ENCODE measurements at places on chromosomes 2 and 18. TPM values are rescaled to one million over a fixed set of nuclear protein-coding genes. Genes with fewer than 3 reads are reported as not detected.

The ZC3H6 gene
- total RNA-seq, result 14.4 TPM

The HOXD13 gene
- not detected for total RNA-seq

The VWA3B gene
- total RNA-seq, result not detected

The SCN7A gene
- not detected for total RNA-seq

The SERPINB2 gene
- not detected for total RNA-seq

The CDKL4 gene
- 0.14 TPM for total RNA-seq

The POMC gene
- 4.2 TPM for total RNA-seq

The ATP5F1A gene
- 447 TPM for total RNA-seq

The MAL gene
- total RNA-seq, result 63.6 TPM

The DSG4 gene
- not detected for total RNA-seq

The UNC80 gene
- not detected for total RNA-seq

The PLCD4 gene
- 0.78 TPM for total RNA-seq

The MSTN gene
- total RNA-seq, result not detected

The EPHA4 gene
- total RNA-seq, result 7.0 TPM

The PDE11A gene
- total RNA-seq, result not detected

The KCNIP3 gene
- not detected for total RNA-seq

The AFF3 gene
- 0.59 TPM for total RNA-seq

The RPE gene
- 48.0 TPM for total RNA-seq

The AGFG1 gene
- total RNA-seq, result 119 TPM

The UGT1A4 gene
- total RNA-seq, result not detected

The TET3 gene
- total RNA-seq, result 11.8 TPM

All from activated CD4-positive, alpha-beta memory T cell treated with anti-CD3 and anti-CD28 coated beads for 36 hours (primary cell).